ENCODE measurements at places on chromosomes 5 and 9. TPM values are rescaled to one million over a fixed set of nuclear protein-coding genes. Genes with fewer than 3 reads are reported as not detected.

The SPINK5 gene
- 2.0 TPM for total RNA-seq

The PCA3 gene
- not detected for total RNA-seq

DNA sequence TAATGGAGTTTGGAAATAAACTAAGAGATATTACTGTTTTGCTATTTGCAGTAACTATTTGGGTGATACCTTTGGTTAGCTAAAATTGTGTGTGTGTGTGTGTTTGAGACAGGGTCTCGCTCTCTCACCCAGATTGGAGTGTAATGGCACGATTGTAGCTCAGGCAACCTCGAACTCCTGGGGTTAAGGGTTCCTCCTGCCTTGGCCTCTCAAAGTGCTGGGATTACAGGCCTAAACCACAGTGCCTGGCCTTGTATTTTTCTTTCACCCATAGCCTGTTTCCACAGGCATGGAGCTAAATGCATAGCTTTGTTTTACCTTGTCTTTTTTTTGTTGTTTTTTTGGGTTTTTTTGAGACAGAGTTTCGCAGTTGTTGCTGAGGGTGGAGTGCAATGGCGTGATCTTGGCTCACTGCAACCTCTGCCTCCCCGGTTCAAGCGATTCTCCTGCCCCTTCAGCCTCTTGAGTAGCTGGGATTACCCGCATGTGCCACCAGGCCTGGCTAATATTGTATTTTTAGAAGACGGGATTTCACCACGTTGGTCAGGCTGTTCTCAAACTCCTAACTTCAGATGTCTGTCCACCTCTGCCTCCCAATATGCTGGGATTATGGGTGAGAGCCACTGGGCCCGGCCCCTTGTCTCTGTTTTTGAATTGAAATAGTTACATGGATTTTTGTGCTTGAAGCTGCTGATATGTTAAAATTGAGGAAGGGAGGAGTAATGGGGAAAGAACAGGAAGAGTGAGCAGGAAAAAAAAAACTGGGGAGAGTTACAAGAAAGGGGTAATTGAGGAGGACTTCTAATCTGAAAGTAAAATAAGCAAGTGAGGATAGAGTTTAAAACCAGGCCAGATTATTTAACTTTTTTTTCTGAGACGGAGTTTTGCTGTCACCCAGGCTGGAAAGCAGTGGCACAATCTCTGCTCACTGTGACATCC lies 5.7 kb downstream of the GPBP1 start:
- DNase-seq = no peak

GRCh38 chr5:102581011-102581410 lies 82.2 kb upstream of the SLCO6A1 start:
- no peak for DNase-seq

DNA sequence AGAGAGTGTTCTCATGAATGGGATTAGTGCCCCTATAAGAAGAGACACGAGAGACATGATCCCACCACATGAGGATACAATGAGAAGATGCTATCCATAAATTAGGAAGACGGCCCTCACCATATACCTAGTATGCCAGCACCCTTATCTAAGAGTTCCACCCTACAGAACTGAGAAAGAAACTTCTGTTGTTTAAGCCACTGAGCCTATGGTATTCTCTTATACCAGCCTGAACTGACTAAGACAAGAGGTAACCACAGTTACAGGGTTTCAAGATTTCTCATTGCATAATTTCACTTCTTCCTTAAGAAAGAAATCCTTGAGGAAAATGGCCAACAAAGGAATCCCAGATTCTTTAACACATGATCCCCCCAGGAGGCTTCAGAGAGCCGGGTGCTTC lies 412.4 kb downstream of the NTRK2 start:
- no peak for DNase-seq

The BARHL1 gene
- total RNA-seq = not detected

The MEIKIN gene
- total RNA-seq = not detected

DNA sequence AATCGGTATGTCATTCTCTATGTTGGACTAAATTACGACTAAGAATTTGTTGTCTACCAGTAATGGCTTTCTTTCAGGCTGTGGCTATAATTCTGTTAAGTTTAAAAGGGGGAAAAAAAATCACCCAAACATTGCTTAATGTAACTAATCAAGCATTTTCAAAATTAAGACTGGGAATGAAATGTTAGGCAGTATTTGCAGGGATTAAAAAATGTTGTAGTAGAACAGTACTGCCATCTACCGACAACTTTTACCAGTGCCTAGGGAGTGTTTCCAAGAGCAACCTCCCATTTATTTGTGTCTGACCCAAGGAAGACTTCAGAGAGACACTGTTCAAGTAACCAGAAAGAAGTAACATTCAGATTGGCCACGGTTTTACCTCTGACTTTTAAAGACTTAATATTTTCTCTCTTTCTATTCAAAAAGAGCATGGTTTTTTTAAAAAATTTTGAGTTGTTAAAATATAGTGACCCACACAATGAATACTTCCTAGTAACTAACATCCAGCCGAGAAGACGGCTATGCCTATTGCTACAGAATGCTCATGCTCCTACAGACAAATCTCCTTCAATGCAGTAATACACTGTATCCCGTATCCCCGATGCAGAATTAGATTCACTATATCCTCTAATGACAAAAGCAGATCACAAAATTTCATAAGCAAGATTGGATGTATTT lies 92.4 kb downstream of the ARL15 start:
- no peak for DNase-seq

The SLC6A7 gene
- not detected for total RNA-seq

GRCh38 chr5:17355586-17356346 lies 138.3 kb downstream of the BASP1 start:
- no peak for DNase-seq

GRCh38 chr5:172417130-172417841 lies 37.0 kb downstream of the SH3PXD2B start:
- DNase-seq = no peak

- no peak for DNase-seq
These were observed 1060.7 kb downstream of the EFNA5 start for GRCh38 chr5:106610041-106610440.

DNA sequence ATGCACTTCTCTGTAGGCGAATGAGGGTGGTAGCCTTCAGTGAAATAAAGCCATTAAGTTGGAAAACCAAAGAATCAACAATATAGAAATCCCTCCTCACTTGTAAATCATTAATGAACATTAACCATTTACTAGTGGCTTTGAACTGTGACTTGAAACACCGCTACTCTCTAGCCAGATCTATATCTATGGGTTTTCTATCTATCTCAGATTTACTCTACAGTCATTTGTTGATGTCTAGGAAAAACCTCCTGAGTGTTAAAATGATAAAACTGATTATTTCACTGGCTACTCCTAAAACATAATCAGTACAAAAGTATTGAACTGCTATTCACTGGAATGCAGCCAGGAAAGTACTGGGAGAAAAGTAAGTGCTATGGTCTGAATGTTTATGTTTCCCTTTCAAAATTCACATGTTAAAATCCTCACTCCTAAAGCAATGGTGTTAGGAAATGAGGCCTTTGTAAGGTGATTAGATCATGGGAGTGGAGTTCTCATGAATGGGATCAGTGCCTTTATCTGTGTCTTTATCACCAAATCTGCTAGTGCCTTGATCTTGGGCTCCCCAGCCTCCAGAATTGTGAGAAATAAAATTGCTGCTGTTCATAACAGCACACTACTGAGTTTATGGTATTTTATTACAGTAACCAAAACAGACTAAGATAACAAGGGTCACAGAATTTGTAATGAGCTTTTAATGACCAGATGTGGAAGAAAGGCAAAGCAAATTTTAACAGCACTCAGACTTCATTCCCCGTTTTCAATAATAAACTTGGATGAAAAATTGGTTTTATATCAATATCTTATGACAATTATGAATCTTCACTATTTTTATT lies 8.6 kb upstream of the OXCT1 start:
- DNase-seq = no peak

The CCNI2 gene
- not detected for total RNA-seq

The PCDHA6 gene
- total RNA-seq = 23.5 TPM

- no peak for DNase-seq
These were observed 85.2 kb upstream of the HTR4 start for GRCh38 chr5:148739524-148739923.

- DNase-seq = no peak
These were observed 115.2 kb downstream of the SIL1 start for GRCh38 chr5:139082813-139083498.

Measured in chondrocyte (in vitro differentiated cells).